Activated CD4-positive, alpha-beta memory T cell treated with anti-CD3 and anti-CD28 coated beads for 36 hours (primary cell): ENCODE measurements at places on chromosomes 12 and 14. TPM values are rescaled to one million over a fixed set of nuclear protein-coding genes. Genes with fewer than 3 reads are reported as not detected.

GRCh38 chr12:26768611-26769603, 64.1 kb downstream of the ITPR2 start:
- H3K4me3 ChIP-seq, result no peak overlapping the region
- H3K27ac ChIP-seq, result no peak overlapping the region
- DNase-seq, result no peak
- no peaks in the 10 kb centered on the region for H3K27me3 ChIP-seq
- H3K4me1 ChIP-seq, result peaks cover 5% of the 10 kb centered on the region
- H3K36me3 ChIP-seq, result peaks cover 25% of the 10 kb centered on the region

OR10G3 gene
- total RNA-seq, result not detected

NKX2-1 gene
- total RNA-seq, result not detected

GRCh38 chr12:1907652-1908611, 10.5 kb downstream of the CACNA2D4 start:
- H3K4me1 ChIP-seq, result peaks cover 5% of the 10 kb centered on the region
- H3K27ac ChIP-seq, result no peak overlapping the region
- peak overlapping the region; percentile 54 for H3K4me3 ChIP-seq
- H3K36me3 ChIP-seq, result no peaks in the 10 kb centered on the region
- peak; percentile 37 for DNase-seq
- peaks cover 8% of the 10 kb centered on the region for H3K27me3 ChIP-seq

GRCh38 chr12:124020514-124020949, 47.5 kb downstream of the ZNF664 start:
- no peak overlapping the region for H3K27ac ChIP-seq
- DNase-seq, result no peak
- H3K4me3 ChIP-seq, result no peak overlapping the region
- no peaks in the 10 kb centered on the region for H3K4me1 ChIP-seq
- H3K36me3 ChIP-seq, result no peaks in the 10 kb centered on the region

KRT72 gene
- total RNA-seq, result not detected
